ENCODE measurements at places on chromosomes 5 and 9.

- DNase-seq, result no peak
Observed at GRCh38 chr9:137967280-137967953, 89.8 kb downstream of the CACNA1B start.

- DNase-seq, result no peak
Observed at GRCh38 chr5:33785571-33785970, 106.2 kb downstream of the ADAMTS12 start.

- DNase-seq, result no peak
Observed at GRCh38 chr9:81028504-81028903, 660.8 kb downstream of the TLE1 start.

- DNase-seq, result no peak
Observed at GRCh38 chr5:95035891-95036685, 248.8 kb downstream of the MCTP1 start.

GRCh38 chr5:137743031-137743640 lies 7.2 kb upstream of the KLHL3 start:
- DNase-seq, result no peak

Measured in cortex of kidney (tissue), 1 donor.